ENCODE measurements at places on chromosomes 5 and 9.

DNA sequence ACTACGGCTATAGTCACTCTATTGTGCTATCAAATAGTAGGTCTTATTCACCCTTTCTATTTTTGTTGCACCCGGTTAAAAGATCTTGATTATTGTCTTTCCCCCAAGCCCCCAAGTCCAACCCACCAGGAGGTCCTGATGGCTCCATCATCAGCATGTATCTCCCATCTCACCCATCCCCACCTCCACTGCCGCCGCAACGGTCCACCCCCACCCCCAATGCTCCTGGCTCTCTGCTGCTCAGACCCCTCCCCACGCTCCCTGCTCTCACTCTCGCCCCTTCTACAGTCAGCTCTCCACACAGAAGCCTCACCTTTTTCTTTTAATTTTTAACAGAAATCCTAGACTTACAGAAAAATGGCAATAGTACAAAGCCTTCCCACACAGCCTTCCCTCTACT, 51.5 kb upstream of the SH3PXD2B start:
- no peak for DNase-seq

DNA sequence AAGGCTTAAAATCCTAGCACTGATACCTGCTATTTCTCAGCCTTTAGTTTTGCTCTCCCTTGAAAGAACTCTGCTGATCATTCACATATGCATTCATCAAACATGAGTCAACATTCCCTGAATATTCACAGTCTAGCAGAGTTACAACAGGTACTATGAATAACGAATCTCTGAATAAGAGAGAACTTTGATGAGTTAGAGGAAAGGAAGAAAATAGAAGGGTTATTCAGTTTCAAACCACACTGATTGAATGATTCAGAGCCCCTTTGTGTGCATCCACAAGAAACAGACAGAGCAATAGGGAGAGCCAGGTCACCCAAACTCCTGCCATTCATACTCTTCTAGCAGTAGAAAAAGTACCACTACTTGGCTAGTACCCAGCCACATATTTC, 36.0 kb downstream of the FOXD1 start:
- no peak for DNase-seq

DNA sequence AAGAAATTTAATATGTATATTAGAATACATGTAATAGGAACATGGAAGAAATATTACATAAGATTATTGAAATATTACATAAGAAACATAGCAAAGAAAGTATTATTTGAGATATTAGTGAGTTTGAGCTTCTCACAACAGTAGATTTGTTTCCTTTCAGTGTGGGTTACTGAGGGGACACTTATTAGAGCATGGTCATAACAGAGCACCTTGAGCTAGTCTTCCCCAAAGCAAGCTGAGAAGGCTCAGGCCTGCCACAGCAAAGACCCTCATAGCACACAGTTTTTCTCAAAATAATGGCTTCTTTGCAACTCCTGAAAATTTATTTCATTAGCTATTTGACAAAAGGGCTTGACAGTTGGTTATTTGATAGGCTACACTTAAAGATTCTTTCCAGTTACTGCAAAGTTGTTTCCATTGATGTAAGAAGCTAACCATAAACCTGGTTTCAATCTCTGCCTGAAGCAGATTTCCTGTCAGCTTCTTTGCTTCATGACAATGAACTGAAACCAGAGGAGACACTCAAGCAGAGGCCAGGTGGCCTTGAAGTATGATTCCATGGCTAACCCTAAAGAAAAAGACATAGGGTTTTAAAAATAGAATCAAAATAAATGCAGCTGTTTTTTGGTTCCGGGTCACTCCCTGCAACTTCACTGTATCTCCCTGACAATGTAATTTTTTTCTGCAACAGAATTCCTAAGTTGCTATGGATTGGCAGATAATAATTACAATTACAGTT, 68.6 kb downstream of the ERMP1 start:
- DNase-seq = no peak

GRCh38 chr5:196350-196749, 5.1 kb downstream of the LRRC14B start:
- DNase-seq = no peak

DNA sequence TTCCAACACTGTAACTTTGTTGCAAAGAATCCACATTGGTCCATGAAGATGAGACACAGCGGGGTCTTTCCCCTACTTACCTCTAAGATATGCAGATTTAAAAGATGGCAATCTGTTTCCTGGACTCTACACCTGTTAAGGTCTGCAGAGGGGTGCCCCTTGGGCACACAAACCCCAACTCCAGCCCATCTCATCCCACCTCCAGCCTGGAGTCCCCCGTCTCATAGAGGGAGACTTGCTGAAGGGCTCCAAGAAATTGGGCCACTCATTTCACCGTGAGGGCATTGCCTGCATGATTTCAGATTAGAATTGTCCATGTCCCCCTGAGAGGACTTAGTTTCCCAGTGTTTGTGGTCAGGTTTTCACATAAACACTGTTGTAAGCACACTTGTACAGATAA, 365.7 kb downstream of the IRX2 start:
- no peak for DNase-seq

DNA sequence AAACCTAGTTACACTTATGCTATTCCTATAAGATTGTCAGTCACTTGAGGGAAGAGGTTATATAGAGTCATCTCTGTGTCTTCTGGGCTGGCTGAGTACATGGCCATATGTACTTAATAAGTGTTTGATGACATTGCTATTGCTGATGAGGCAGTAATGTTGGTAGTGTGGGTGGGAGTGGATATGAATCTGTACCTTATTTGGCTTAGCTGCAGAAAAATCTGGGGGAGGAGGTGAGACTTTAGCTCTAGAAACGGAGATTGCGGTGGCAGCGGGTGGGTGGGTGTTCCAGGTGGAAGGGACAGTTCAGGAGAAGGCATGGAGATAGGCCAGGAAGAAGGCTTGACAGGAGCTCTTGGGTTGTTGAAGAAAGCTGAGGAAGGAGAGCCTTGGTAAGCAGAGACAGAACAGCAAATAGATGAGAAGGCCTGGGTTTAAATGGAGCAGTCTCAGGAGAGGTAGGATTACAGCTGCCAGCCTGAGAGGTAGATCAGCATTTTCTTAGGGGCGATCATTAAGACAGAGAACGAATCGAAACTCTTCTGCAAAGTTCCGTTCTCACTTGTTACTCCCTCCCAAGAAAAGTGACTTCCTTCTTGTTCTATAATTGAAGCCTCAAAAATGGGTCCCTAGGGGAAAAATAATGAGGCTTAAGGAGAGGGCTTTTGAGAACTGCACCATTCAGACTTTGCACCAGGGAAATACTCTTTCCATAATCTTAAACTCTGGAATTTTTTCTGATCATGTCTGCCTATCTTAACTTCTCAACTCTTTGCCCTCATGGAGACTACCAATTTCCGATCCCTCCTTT, 160.5 kb downstream of the UNC13B start:
- no peak for DNase-seq

GRCh38 chr5:149452665-149453617, 73.8 kb upstream of the IL17B start:
- DNase-seq = no peak

GRCh38 chr5:51383131-51384121, at the start of gene ISL1:
Gene ISL1 (plus strand): TSS chr5:51383448. CDS start chr5:51383672, 224 bp downstream.
- DNase-seq = peak; percentile 72

- no peak for DNase-seq
These were observed 166.9 kb downstream of the DMRT2 start for GRCh38 chr9:1217076-1217475.

- no peak for DNase-seq
These were observed 235.0 kb downstream of the FANCC start for GRCh38 chr9:95082401-95083084.

- no peak for DNase-seq
These were observed 1363.3 kb downstream of the MAT2B start for GRCh38 chr5:164868761-164869160.

Data from NCI-H1930 (cell line).